ENCODE measurements at places on chromosomes 13 and 19.

DNA sequence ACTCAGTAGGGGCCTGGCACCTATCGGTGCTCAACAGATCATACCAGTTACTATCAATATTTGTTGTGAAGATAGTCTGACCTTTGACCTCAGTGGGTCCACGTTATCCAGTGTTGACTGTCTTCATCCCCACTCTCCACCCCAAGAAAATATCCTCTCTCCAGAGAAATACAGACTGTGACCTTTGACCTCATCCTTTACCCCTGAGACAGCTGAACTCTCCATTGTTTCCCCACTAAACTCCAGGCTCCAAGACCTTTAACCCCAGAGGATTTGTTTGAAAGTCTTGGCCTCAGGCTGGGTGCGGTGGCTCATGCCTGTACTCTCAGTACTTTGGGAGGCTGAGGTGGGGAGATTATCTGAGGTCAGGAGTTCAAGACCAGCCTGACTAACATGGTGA is 22.6 kb upstream of the PPP5C start:
- DNase-seq, result no peak

DNA sequence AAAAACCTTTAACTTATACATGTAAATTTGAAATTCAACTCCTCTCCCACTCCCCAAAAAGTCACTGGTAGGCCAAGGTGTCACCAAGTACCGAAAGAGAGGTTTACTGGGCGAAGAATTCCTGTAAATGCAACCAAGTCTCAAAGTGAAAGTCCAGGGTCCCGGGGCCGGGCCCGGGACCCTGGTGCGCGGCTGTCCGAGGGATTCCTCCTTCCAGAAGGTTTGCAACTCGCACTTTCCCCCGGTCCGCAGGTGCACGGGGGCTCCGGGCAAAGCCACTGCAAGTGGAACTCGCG is 1.1 kb downstream of the STK24 start:
- DNase-seq, result no peak

DNA sequence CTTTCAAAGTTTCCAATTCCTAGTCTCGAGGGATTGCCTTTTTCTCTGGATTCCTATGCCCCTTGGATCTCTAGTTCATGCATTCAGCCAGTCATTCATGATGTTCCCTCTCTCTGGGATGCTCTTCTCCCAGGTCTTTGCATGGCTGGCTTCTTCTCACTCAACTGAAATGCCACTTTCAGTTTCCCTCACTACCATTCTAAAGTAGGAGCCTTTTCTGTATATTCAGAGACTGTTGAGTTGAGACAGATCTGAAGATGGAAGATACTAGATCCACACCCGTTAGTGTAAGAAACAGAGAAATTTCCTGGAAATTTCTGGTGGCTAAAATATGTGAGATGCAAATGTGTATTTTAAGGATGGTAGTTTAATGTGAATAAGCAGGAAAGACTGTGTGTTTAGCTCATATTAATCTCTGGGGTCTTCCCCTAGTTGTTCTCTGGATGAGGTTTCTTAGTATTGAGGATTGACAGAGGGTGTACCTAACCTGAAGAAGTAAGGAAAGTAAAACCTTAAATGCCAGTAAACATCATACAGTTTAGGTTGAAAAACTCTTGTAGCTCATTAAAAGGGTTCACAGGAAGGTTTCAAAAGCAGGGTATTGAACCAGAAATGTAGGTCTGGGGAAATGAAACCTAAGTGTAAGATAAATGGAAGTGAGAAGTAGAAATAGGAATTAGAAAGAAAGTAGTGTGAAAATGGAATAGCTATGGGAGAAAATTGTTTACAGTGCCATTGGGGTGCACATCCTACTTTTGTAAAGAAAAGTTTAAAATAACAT is 331.3 kb downstream of the NDFIP2 start:
- DNase-seq, result no peak

DNA sequence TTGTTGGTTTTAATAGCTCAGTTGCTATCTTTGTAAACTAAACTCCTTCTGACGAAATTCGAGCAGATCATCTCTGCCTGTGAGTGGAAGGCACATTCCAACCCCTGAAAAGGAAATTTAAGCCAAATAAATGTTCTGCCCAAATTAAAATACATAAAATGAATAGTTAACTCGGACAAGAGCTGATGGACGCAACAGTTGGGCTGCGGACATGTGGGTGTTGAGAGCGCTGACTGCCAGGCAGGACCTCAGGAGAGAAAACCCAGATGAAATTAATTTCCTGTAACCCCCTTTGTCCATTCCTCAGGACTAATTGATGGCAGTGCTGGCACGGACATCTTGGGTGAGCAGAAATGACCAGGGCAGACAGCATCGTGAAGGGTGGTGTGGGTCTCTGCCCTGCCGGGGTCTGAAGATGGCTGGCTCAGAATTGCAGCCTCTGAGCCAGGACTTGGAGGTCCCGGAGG is 86.5 kb downstream of the TSHZ3 start:
- DNase-seq, result no peak

DNA sequence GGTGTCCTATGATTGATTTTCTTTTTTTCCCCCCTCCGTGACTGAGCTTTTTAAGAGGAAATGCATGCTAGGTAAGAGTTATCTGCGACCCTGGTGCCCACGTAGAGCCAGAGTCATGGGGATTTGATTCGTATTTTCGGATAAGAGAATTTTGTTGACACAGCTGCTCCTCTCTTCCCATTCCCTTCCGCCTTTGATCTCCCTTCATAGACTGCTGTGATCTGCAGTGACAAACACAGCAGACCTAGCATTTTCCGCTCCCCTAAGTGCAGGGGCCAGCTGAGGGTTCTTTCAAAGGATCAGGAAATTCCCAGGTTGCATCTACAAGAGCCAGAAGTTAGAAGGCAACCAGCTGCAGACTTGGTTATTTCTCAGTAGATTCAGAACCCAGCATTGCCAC is 70.5 kb downstream of the ZNF568 start:
- peak; percentile 89 for DNase-seq

- no peak for DNase-seq
Measured at GRCh38 chr19:15432018-15432494, 13.3 kb upstream of the AKAP8L start.

DNA sequence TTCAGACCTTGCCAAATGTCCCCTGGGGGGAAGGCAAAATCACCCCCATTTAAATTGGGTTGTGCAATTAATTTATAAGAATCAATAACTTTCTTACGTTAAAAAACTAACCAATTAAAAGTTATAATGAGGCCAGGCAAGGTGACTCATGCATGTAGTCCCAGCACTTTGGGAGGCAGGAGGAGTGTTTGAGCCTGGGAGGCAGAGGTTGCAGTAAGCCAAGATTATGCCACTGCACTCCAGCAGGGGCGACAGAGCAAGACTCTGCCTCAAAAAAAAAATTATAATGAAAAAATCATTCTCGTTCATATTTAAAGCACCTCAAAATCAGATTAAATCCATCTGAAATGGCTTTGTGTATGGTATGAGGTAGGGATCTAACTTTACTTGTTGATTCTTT is 18.4 kb upstream of the SIGLEC14 start:
- DNase-seq, result no peak

DNA sequence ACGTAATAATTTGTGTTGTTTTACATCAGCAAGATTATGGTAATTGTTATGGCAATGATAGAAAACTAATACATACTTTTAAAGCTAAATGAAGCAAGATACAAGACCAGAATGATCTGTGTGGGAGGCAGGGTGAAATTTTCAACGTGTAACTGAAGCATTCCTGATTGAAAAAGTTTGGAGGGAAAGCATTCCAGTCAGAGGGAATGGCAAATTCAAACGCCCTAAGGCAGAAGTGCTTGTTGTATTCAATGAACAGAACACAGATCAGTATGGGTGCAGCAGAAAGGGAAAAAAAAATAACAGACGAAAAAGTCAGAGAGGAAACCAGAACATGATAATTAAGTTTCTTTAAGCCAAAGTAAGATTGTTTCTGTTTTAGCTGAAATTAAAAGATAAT is 928.5 kb upstream of the SLITRK1 start:
- DNase-seq, result no peak

DNA sequence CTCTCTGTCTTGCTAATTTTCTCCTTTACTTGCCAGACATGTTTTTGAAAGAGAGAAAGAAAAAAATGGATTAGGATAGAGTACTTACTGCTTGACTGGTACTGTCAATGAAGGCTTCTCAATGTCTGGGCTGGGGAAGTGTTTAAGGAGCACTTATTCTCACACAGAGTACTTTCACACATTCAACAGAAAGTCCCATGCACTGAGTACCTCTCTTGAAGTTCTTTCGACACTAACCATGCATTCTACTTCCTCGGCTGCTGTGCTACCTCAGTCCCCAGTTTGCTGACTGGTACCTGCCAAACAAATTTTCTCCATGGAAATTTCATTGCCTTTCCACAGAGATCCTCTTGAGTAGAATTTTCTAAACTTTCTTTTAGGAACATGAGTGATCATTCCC is 281.9 kb downstream of the RBM26 start:
- DNase-seq, result no peak

DNA sequence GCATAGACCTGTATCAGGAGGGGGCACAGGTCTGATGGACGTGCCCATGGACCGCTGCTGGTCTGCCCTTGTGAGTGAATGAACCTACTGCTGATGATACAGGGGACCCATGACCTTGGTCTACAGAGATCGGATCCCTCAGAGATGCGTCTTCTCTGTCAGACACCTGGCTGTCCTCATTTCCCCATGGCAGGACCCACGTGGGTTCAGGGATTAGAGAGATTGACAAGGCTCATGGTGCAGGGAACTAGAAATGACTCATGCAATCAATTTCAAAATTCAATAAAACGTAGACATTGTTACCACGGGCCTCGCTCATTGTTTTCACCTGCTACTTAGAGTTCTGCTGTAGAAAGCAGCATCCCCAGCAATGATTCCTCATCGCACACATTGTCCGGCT is 962 bp upstream of the TPRX1 start:
- DNase-seq, result no peak

DNA sequence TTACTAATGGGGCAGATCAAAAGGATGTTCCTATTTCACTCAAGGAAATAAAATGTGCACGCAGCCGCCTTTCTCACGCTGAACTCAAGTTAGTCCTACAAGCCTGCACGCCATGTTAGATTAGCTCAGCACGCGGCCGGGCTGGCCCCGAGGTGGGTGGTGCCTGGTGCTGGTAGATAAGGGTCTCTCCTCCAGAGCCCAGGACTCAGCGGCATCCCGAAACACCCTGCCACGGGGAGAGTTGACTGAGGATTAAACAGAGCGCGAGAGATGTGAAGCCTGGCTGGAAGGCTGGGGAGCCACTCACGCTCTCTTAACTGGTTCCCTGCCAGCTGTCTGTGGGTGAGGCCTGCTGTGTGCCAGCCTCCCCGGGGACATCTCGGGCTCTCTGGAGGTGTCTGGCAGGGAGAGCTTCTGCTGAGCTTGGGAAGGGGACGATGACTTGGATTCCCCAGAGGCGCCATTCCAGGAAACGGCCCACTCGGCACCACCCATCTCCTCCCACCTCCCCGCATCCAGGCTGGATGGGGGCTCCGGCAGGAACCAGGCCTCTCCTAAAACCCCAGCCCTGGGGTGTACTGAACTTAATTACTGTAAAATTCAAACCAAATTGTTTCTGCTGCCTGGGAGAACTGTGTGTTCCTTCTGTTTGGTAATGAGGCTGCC is 122.2 kb downstream of the KDM4B start:
- peak; percentile 72 for DNase-seq

- no peak for DNase-seq
Measured at GRCh38 chr19:573519-573825, 1.1 kb downstream of the BSG start.

GRCh38 chr19:2982983-2983350 is 5.6 kb downstream of the TLE6 start:
- DNase-seq, result peak; percentile 88

DNA sequence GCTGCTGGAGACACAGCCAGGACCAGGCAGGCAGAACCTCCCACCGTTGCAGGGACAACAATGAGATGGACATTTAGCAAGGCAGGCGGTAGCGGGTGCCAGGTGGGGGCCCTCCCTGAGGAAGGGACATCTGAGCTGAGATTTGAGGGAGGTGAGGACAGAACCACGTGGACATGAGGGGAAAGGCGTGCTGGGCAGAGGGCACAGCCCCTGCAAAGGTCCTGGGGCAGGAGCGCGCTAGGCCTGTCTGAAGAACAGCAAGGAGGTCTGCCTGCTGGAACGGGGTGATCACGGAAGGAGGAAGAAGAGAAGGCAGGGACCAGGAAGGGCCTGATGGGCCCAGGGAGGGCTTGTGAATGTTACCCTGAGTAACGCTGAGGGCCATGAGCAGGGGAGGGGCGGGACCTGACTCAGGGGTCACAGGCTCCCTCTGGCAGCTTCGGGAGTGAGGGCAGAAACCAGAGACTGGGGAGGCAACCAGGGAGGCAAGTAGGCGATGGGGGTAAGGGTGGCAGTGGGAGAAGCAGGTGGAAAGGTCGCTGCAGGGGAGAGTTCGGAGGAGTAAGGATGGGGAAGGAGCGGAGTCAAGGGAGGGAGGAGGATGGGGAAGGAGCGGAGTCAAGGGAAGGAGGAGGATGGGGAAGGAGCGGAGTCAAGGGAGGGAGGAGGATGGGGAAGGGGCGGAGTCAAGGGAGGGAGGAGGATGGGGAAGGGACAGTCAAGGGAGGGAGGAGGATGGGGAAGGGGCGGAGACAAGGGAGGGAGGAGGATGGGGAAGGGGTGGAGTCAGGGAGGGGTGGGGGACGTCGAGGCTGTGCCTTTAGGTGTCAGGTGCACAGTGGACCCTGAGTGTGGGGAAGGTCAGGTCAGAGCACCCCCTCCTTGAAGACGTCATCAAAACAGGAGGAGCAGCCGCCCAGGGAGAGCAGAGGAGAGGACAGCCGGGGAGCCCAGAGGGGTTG is 15.7 kb upstream of the B3GNT3 start:
- no peak for DNase-seq

DNA sequence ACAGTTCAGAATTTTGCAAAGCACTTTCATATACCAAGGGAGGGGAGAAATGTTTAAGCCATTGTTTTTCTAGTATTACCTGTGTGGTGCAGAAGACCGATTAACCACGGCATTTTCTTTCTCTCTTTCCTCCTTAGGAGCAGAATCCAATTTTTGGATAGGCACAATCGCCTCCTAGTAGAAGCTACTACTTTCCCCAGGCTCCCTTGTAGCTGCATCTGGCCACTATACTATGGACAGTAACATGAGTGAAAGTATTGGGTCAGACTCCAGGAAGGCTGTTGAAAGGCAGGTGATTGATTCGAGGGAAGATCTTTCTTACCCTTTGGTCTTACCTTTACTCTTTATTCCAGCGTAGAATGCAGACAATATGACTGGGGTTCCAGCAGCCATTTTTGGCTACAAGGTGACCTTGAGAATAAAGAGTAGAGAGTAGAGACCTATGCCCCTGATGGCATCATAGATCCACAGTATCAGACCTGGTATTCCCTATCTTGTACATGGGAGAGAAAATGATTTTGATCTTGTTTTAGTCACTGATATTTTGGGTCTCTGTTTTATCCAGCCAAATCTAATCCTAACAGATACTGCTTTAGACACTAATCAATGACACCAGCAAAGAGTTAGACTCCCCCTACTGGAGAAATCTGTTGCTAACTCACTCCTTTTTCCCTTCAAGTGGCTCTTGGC is 77.0 kb downstream of the LRRC63 start:
- DNase-seq, result peak; percentile 21

DNA sequence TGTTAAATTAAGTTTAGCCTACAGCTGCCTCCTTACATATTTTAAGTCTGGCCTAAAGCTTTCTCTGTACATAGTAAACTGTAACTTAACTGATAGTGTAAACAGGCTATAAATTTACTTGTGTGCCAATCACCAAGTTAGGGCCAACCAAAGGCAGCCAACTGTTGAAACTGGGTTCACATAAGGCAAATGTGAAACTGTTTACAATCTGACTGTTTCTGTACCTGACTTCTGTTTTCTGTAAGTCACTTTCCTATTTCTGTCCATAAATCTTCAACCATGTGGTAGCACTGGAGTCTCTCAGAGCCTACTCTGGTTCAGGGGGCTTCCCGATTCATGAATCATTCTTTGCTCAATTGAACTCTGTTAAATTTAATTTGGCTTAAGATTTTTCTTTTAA is 103.1 kb downstream of the RAP2A start:
- DNase-seq, result no peak

GRCh38 chr13:39037410-39037879 is 444 bp downstream of the PROSER1 start:
- DNase-seq, result no peak

Measured in NCI-H345 (cell line).